ENCODE measurements at places on chromosomes 4 and X. TPM values are rescaled to one million over a fixed set of nuclear protein-coding genes. Genes with fewer than 3 reads are reported as not detected.

- no peak for DNase-seq
Measured at GRCh38 chrX:131288738-131289511, at the start of gene IGSF1. Gene IGSF1 (minus strand): TSS chrX:131289306. CDS start chrX:131286674, 2,632 bp downstream.

DNA sequence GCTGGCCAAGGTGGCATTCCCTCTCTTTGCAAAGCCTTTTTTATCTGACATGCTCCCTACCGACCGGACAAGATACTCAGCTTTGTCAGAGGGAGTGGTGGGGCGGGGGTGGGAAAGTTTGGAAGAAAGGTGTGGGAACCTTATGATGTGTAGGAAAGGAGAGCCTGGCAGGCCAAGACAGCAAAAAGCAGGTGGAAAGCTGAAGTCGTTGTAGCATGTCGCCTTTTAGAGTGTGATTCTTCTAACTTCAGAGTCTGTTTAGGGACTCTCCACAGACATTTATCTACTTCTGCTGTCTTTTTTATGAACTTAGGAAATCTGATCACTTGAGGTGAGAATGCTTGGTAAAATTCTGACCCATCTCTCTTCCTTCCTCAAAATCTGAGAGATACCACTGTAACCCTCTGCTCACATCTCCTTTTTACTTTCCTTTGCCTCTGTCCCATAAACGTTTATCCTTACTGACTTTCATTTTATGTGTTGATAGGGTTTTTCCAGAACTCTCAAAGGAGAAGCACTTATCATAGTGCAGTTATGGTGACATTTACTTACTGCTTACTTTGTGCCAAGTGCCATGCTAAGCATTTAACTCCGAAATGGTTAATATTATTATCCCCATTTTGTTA, 8.2 kb upstream of the RUFY3 start:
- no peak for DNase-seq

DNA sequence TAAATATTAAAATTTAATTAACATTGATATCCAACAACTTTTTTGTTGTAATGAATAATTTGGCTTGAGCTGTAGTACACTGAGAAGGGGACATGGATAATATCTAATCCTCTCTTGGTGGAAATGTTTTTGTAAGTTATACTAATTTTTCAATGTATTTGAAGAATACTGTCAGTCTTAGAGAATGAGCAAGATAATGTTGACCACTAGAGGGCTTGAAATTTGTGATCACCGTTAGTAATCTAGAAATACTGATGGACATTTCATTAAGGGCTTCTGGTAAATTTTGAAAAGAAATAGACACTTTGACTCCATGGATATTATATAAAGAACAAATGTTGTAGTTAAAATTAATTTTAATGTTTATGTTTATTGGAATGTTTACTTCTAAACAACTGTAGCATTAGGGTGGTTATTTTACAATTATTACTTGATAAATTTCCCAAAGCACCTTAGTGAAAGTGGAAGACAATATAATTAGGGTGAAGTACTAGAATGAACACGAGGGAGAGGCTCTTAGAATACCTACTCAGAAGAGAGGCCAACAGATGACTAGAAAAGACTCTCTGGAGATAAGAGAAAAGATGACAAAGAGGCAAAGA, 20.0 kb upstream of the CAMK2D start:
- no peak for DNase-seq

DNA sequence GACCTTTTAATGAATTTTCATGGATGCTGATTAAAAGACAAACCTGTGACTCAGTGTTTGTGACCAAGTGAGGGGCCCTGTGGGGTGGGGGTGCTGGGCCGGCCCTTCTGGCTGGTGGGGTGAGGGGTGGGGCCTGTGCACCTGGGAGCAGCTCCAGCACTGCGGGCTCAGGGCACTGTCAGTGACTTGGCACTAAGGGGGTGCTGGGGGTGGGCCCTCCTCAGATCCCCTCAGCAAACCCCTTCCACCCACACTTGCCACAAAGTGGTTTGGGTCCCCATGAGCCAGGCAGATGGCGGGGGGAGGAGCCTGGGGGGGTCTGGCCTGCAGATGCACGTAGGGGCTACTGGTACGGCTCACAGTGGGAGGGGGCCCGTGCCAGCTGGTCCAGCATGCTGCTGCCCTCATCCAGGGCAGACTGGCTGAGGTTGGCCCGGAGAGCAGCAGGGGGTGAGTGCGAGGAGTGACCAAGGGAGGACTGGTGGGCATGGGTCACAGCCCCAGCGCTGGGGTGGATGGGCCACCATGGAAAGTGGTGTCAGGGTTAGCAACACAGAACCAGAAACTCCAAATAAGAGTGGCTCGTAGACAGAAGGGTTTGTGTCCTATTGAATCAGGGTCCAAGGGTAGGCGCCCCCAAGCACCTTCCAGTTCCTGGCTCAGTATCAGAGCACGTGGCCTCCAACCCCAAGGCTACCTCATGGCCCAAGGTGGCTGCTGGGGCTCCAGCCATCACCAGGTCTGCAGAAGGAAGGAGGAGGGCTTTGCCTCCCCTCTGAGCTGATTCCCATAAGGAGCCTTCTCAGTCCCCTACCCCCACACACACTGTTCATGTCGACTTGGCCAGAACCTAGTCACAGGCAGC, 10.1 kb downstream of the NKX1-1 start:
- no peak for DNase-seq

DNA sequence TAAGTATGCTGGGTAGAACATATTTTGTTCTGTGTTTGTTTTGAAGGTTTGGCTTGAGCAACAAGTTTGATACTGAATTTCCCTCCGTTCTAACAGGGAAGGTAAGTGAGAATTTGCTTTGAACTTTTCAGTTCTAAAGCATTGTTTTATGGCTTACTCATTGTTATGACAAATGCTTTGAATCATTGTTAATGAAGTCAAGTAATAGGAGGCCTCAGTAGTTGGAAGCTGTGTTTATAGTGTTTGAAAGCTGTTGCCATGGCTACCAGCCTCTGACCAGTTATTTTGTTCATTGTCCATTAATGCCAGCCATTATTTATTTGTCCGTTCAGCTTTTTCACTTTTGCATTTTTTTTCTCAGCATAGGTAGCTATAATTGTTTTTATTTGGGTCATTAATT, 14.4 kb downstream of the CHIC1 start:
- DNase-seq, result no peak

Gene AMTN
- total RNA-seq, result not detected

Gene ZNF157
- total RNA-seq, result not detected

GRCh38 chr4:182914357-182914756, 2.8 kb downstream of the DCTD start:
- no peak for DNase-seq

Gene PAGE1
- not detected for total RNA-seq

Data from psoas muscle (tissue), 8 donors.